Stimulated activated CD8-positive, alpha-beta memory T cell treated with anti-CD3 and anti-CD28 coated beads, Interleukin-15, amount 100 ng/mL, for 24 hours (primary cell): ENCODE measurements at places on chromosomes 7 and 10.

DNA sequence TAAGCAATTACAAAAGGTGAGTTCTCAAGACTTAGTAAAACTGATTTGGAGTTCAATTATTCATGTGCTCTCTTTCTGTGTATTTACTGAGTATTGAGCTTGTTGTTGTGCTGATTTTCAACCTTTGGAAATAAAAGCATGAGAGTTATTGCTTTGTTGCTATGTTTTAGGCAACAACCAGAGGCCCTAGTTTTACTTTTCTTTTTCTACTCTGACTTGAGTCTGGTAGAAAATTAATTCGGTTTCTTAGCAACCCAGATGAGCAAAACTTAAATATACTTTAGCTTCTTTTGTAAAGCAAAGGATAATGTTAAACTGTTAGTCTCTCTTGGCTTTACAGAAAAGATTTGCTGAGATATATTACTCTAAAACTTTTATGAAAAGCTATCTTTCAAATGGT lies 66.4 kb upstream of the SCIN start:
- DNase-seq: no peak

GRCh38 chr7:50730446-50731400 lies 52.0 kb downstream of the GRB10 start:
- no peak for DNase-seq

DNA sequence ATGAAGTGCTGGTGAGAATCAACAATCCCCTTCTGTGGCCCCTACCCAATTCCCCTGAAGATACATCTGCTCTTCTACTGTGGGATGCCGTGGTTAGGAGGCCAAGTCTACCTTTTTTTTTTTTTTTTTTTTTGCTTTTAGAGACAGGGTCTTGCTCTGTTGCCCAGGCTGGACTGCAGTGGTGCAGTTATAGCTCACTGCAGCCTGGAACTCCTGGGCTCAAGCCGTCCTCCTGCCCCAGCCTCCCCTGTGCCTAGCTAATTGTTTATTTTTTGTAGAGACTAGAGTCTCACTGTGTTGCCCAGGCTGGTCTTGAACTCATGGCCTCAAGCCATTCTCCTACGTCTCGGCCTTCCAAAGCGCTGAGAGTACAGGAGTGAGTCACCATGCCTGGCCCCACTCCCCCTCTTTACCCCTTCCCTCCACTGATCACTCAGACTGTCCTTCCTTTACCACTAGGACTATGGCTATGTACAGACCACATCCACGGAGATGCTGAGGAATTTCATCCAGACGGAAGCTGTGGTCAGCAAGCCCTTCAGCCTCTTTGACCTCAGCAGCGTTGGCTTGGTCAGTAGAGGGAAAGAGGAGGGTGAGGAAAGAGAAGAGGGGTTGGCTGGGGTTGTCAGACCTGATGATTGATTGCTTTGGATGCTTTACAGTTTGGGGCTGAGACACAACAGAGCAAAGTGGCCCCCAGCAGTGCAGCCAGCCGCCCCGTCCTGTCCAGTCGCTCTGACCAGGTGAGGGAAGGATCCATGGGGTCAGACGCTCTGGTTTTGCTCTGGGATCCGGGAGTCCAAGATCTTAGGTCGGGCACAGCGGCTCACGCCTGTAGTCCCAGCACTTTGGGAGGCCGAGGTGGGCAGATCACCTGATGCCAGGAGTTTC lies 1.8 kb downstream of the AP4M1 start:
- no peak for DNase-seq

- DNase-seq: no peak
These were observed 347.1 kb upstream of the NRP1 start for GRCh38 chr10:33681595-33681994.

GRCh38 chr10:71543608-71544170 lies 147.0 kb downstream of the CDH23 start:
- no peak for DNase-seq

- no peak for DNase-seq
These were observed 51.6 kb downstream of the TES start for GRCh38 chr7:116261904-116262303.

- no peak for DNase-seq
These were observed 438 bp downstream of the ARID5B start for GRCh38 chr10:61901829-61902444.

- DNase-seq: no peak
These were observed 125.0 kb upstream of the PPP2R2D start for GRCh38 chr10:131775833-131776232.

DNA sequence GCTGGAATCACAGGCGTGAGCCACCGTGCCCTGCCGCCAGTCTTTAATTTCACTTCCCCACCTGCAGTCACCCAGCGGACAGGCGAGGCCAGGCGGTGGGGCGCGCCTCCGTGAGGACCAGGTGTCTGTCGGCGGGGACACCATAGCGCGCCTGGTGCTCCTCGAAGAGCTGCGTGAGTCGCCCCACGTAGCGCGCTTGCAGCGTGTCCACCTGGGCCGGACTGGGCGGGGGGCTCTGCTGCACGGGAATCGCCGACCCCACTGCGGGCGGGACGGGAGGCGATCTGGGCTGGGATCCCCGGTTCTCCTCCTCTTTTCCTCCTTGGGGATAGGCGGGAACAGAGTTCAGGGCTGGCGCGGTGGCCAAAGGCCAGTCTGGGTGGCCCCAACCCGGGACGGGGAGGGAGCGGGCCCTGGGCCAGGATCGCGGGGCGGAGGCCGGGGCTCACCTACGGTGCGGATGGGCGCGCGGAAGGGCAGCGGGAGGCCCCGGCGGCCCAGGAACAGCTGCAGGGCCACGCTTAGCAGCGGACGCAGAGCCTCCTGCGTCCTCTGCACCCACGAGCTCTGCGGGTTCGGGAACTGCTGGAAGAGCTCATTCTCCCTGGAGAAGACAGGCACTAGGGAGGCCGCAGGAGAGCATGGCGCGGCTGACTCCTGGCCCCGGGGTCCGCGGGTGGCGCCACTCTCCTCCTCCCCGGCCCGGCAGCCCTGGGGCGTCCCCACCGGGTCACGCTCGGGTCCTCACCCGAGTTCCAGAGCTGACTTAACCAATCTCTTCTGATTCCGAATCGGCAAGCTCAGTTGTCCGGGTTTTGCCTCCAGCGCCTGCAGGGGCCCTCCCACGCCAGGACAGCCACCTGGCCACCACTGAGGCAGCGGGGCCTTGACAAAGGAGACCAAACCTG lies 1.1 kb upstream of the MOGAT3 start:
- DNase-seq: no peak

GRCh38 chr10:8705415-8705814 lies 650.9 kb downstream of the GATA3 start:
- no peak for DNase-seq

DNA sequence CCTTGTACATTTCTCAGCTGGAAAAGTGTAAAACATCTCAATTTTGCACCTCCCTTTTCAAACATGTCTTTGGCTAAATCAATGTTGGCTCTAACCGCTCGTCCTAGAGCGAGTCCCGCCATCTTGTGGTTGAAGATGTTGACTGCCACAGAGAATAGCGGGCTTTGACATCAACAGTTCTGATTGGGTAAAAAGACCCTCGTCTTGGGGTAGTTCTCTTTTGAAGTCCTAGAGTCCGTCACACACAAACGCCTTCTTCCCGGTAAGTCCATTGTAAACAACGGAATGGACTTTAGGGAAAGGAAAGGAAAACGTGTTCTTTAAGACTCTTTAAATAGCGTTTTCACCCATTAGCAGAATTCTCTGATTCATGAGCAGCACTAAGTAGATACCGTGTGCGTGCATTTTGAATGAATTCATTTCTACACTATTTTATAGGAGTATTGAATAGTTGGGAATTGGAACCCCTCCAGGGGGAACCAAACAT lies 452 bp upstream of the RPP30 start:
- DNase-seq: no peak

- DNase-seq: no peak
These were observed 47.6 kb downstream of the CYP26A1 start for GRCh38 chr10:93121311-93121710.

GRCh38 chr10:88076027-88076880 lies 212.8 kb downstream of the PTEN start:
- DNase-seq: no peak

GRCh38 chr10:11604865-11605650 lies 6.4 kb downstream of the USP6NL start:
- no peak for DNase-seq

DNA sequence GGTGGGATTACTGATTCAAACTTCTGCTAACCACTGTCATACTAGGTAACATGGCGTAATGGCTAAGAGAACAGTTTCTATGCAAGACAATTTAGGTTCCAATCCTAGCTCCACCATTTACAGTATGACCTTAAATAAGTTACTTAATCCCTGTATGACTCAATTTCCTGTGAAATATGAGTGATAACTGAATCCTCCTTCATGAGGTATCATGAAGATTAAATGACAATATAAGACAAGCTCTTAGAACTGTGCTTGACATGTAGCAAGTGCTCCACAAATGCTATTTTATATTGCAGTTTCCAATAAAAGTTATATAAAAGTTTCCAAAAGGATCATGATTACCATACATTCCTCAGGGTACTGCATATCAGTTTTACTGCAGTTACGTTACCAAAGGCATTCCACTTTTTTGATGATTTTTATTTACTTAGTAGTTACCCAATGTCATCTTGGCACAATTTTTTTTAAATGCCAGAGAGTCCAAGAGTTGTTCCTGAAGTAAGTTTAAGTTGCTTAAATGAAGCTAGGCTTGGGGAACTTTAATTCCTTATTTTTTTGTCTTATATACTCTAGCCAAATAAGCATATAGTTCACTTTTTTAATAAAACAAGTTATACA lies 7.1 kb downstream of the DOCK4 start:
- no peak for DNase-seq

GRCh38 chr10:97427571-97428179 lies 1.7 kb downstream of the PGAM1 start:
- DNase-seq: no peak

DNA sequence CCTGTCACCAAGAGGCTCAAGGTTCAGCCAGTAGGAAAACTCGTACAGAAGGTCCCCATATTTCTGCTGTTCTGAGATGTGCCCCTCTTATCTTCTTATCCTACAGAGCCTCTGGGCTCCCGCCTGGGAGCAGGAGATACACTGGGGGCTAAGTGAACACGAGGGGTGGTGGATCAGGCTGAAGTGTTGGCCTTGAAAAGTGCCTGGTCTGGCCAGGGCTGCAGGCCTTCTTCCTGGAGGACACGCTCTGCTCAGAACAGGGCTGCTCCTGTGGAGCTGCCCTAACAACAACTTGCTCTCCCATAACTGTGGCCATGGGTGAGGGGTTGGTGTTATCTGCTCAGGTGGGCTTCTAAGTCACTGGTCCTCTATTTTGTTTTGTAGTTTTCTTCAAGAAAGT lies 33.7 kb downstream of the C10orf120 start:
- DNase-seq: no peak

DNA sequence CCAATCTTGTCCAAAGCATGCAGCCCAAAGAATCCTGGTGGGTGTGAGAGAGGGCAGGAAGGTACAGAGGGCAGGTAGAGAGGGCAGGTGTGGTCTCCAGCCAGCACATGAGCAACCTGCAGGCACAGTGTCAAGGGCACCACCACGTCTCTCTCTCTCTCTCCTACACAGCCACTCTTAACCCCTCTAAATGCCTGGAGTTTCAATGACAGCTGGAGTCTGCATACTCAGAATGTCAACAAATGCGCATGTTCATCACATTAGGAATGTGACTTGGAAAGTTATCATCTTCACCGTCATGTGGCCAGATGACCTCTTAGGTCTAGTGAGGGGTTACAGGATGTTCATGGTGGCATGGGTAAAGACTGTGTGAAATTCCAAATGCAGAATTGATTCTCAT lies 456.8 kb downstream of the SORCS1 start:
- DNase-seq: no peak

DNA sequence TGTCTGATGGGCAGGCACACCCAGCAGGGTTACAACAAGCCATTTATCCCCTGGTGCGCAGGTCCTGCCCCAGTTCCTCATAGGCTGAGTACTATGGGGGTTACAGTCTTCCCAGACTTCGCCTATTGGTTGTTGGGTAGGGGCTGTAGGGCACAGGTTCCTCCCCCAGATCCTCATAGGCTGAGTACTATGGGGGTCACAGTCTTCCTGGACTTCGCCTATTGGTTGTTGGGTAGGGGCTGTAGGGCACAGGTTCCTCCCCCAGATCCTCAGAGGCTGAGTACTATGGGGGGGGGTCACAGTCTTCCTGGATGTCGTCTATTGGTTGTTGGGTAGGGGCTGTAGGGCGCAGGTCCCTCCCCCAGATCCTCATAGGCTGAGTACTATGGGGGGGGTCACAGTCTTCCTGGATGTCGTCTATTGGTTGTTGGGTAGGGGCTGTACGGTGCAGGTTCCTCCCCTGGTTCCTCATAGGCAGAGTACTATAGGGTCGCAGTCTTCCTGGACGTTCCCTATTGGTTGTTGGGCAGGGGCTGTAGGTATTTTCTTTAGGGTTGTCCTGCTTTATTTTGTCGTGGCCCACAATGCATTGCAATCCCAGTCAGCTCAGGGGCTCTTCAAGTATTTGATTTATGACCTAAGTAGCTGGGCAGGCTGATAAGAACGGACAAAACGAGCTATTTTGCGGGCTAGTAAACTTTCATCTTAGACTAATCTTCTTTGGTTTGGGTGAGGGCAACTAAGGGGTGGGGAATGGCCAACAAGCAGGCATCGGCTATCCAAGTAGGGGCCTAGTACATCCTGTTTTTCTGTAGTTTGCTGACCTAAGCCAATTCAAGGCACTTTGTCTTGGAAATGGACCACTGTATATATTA lies 3.4 kb downstream of the LRRC27 start:
- no peak for DNase-seq

- no peak for DNase-seq
These were observed 163.0 kb upstream of the KLF14 start for GRCh38 chr7:130896898-130897514.

DNA sequence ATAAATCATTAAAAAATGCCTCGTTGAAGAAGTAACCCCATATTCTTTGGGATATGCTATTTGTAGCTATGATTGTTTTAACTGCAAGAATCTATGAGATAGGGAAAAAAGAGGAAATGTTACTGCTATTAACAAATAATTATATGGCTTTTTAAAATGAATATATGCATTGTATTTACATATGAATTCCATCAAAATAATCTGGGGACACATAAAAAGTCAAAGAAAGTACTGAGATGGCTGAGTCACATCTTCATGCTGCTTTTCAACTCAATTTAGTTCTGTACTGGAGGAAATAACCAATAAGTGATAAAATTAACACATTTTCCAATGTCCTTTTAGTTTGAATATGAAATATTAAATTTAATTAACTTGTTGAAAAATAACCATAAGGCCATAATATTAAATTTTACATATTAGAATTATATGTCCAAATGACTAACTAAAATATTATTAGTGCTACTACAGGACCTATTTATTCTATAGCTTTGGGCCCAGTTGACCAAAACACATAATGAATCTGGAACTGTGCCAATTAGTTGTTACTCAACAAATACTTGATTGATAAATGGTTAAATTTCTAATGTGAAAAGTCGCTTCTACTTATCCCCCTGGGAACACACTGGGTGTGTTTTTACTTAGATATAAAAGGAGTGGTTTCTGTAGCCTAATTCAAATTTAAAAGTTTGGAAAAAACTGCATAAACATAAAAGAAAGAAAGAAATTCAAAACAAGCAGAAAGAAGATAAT lies 214.6 kb upstream of the PFKP start:
- DNase-seq: no peak

- no peak for DNase-seq
These were observed 185.5 kb downstream of the ADARB2 start for GRCh38 chr10:1551636-1552338.

GRCh38 chr7:24245362-24245761 lies 38.6 kb upstream of the NPY start:
- DNase-seq: no peak
